ENCODE measurements at places on chromosomes 11 and 22.

GRCh38 chr22:48640890-48641841 is 1186.5 kb downstream of the BRD1 start:
- DNase-seq: no peak

GRCh38 chr22:49417833-49418232 is 409.8 kb downstream of the BRD1 start:
- DNase-seq: no peak

DNA sequence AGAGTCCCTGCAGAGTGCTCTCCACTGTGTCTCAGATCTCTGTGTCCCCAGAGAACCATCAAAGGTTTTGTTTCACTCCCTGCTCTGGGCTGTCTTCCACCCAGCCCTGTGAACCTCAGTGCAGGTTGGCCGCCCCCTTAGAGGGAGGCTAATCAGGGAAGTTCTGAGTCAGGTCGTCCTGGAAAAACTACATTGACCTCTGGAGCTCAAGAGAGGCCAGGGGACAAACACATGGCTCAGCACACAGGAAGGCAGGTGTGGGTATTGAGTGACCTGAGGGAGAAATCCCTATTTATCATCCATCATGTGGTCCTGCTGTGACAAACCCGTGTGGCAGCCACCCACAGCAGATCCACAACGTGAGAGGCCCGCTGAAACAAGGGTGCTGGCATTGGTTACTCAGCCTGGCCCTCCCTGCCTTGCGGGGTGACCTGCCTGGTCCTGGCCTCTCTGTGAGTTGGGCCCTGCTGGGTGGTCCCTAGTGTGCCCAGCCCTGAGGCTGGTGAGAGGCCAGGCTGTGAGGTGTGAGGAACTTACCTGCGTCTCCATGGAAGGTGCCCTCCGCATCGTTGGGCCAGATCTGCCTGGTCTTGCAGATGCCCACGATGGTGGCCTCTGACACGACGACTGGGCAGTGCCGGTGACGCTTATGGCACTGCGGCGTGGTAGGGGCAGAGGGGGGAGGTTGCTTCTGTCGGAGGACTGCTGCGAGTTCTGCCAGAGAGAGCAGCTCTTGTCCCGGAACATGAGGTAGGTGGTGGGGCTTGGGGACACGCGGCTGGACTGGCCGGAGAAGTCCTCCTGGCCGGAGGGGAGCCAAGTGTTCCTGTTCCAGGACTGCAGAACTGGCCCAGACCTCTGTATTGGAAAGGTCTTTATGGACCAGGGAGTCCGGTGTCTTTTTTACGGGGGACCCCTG is 669 bp upstream of the BCR start:
- peak; percentile 39 for DNase-seq

DNA sequence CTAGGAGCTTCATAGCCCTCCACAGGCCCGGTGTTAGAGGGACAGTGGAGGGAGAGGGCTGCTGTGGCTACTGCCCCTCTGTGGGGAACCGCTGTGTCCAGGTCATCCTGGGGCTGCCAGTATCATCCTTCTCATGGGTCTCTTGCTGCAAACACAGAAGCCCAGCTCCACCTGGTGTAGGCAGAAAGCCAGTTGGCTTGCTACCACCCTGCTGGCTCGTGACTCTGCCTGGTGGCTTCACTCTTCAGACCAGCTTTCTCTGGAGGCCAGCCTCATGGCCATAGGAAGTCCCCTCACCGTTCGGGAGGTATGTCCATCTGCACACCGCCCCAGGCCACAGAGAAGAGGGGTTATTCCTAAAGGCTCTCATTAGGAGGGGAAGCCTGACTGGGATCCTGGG is 19.4 kb upstream of the SUSD2 start:
- DNase-seq: no peak

GRCh38 chr11:134404575-134405341 is 7.3 kb downstream of the B3GAT1 start:
- DNase-seq: no peak

DNA sequence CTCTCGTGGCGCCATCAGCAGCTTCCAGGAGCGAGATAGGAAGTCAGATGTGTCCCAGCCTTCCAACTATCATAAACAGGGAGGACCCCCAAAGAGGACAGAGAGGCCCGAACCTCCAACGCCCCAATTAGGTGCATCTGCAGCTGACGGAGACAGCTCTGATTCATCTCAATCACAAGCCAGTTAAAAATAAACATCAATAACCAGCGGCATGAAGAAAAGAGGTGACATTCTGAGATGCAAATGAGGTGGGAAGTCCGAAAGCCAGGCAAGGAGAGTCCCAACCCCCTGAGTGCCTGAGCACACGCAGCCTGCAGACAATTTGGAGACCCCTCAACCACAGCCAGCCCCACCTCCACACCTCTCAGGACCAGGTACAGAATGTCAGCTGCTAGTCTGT is 28.1 kb upstream of the IGSF9B start:
- DNase-seq: no peak

Measured in stimulated activated naive CD8-positive, alpha-beta T cell treated with anti-CD3 and anti-CD28 coated beads, Interleukin-15, Interleukin-2, amounts not matched to agents 100 U/mL and 50 U/mL, for 24 hours (primary cell).